ENCODE measurements at places on chromosomes 3 and 15.
A peak's percentile ranks its signal among the peaks of the same experiment; 100 is the strongest.

GRCh38 chr3:135528413-135529015 lies 437.0 kb upstream of the PPP2R3A start:
- DNase-seq: no peak

DNA sequence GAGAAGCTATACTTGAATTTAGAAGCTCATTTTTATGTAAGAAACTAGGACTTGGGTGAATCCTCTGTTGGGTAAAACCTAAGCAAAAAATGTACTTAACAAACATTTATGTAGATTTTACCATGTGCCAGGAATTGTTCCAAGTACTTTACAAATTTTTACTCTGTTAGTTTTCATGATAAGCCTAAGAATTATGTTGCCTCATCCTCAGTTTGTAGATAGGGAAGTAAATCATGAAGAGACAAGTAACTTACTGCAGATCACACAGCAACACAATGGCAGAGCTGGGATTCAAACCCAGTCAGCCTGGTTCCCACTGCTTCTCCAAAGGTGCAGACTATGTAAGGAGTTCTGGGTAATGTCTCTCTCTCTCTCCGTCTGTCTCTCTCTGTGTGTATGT lies 169.9 kb downstream of the DIPK2A start:
- no peak for DNase-seq

DNA sequence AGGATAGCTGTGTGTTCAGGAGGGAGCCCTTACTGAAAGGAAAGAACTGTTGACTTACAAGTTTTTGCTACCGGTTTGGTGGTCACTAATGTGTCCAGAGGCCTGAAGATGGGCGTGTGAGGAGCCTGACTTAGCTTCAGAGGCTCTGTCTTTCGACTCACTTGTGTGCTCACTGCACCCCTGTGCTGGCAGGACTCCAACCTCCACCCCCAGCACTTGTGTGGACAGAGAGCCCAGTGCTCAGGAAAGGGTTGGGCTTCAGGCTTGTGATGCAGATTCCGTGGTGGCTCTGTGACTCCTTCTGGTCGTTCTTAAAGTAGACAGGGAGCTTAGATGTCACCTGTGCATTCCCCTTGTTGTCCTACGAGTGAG lies 100.9 kb downstream of the PGPEP1L start:
- no peak for DNase-seq

GRCh38 chr3:38640661-38641452 lies 8.6 kb downstream of the SCN5A start:
- DNase-seq: no peak

DNA sequence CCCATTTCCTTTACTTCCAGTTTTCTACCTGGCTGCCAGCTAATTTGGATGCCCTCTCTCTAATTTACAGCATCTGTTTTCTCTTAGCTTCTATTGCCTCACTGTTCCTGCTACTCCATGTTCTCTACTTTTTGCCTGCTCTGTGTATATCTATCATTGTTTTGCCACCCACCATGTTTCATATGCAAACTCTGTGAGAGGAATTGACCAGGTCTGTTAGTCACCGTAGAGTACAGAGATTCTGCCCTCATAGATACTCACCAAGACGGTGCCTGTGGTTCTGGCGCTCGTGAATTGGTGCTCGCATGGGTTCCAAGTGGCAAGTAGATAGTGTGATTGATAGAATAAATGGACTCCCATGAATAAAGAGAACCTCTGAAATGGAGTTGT lies 288.8 kb downstream of the CNTN6 start:
- no peak for DNase-seq

DNA sequence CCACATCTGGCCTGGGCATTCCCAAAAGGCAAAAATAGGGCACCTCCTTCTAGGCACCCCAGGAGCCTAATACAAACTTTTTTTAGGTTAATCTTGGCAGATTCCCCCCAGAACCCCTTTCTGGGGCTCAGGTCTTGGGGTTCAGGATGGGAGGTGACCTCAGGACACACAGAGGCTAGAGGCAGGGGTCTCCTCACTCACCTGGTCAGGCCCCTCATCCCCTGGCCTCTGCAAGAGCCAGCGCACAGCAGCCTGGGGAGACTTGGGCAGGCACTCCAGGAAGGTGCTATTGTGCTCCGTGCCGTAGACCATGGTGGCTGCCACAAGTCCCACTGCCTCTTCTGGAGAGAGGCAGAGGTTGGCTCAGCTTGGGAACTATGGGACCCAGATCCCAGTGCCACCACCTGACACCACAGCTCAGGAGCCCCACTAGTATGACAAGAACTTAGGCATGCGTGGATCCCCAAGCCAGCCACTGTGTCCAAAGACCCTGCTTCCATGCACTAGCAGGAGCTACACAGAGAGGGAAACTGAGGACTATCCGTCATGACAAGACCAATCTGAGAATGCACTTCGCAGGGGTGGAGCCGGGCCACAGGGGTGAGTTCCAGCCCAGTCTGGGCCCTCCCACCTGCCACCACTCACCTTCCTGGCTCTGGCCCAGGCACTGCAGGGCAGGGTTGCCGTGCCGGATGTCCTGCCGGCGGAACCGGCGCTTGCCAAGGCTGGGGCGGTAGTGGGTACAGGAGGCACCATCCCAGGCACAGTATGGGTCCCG lies 7.4 kb downstream of the SEMA3G start:
- no peak for DNase-seq

GRCh38 chr15:74461847-74462511 lies 1.0 kb upstream of the UBL7 start:
- DNase-seq: no peak

- DNase-seq: no peak
Measured at GRCh38 chr15:60854858-60855564, 374.1 kb downstream of the RORA start.

GRCh38 chr3:24944805-24945520 lies 450.3 kb upstream of the THRB start:
- DNase-seq: no peak

GRCh38 chr3:188686324-188686723 lies 485.4 kb upstream of the TPRG1 start:
- no peak for DNase-seq

DNA sequence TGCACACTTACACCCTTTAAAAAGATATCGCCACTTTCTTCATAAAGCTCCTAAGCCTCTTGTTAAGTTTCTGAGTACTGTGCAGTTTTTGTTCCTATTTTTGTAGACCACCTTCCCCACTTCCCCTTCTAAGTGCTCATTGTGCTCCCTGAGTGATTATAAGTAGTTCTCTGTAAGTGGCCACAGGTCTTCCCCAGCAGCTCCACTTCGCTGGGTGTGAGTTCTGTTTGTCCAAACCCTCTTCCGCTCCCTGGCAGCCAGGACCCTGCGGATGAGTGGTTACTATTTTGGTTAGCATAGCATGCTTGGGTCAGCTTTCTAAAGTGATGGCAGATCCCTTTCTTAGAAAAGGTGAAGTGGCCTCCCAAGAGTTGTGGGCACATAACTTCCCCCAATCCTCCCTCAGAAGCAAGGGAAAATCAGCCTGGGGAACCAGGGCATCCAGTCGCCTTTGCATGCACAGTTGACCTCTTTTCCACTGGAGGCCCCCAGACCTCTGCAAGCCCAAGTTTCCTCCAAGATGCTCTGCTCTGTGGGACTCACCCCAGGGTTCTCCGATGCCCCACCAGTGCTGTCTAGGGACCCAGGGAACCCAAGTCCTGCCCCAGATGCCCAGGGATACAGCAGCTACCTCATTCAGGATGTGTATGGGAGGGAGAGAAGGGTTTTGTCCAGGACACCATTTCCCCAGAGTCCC lies 69.6 kb downstream of the ATP10A start:
- DNase-seq: no peak

GRCh38 chr3:122351612-122352011 lies 26.6 kb downstream of the CSTA start:
- no peak for DNase-seq

DNA sequence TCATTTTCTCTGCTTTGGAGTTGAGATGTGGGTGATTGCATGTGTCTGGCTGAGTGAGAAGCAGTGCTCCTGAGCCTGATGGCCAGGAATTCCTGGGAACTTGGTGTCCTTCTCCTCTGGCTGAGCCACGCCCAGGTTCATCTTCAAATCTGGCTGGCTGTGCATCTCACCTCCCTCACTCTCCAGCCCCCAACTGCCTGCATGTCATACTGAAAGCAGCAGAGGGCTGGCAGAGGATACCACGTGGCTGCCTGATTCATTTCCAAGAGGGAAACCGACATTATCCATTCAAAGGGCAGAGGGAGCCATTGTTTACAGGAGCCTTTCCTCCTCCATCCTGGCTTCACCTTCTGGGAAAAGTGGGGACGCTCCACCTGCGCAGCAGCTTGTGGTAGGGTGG lies 57.4 kb downstream of the ABHD5 start:
- DNase-seq: peak; percentile 23

GRCh38 chr3:182234881-182235280 lies 523.2 kb downstream of the SOX2 start:
- no peak for DNase-seq

GRCh38 chr15:57223345-57223744 lies 153.0 kb upstream of the CGNL1 start:
- DNase-seq: no peak

DNA sequence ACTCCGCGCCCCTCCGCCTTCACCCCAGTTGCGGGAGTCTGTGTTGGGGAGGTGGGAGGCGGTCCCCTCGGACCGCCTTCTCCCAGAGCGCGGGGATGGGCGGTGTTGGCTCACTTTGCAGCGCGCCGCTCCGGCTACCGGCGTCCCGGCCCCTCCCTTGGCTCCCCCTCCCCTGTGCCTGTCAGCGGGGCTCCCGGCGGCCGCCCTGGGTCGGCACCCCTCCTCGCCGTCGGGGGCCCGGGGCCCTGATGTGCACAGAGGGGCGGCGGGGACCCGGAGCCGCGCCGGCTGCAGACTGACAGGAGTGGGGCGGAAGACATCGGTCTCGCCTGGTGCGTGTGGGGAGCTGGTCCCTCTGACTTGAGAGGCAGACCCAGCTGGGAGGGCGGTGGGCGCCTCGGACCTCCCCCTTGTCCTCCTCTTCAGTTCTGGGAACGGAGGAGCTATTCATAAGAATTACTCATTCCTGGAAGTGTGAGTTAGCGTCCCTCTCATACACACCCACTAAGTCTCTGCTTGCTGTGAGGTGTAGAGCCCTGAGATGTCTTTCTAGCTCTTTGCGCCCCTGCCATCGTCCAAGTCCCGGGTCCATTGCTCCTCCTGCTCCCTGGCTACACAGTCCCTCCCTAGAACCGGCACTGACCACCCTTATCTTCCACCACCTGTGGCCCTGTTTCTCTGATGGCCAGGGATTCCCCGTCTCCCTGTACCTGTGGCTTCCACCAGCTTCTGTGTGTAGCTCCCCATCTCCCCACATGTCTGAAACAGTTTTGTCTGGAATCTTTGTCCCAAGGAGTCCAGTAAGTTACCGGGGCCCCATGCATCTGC lies 42.3 kb upstream of the ROPN1 start:
- no peak for DNase-seq
